ENCODE measurements at places on chromosomes 4 and X. TPM values are rescaled to one million over a fixed set of nuclear protein-coding genes. Genes with fewer than 3 reads are reported as not detected.

- H3K27ac ChIP-seq = no peak overlapping the region
- no peak overlapping the region for H3K4me3 ChIP-seq
- no peak for DNase-seq
- H3K4me1 ChIP-seq = peaks cover 5% of the 10 kb centered on the region
- H3K27me3 ChIP-seq = peaks cover 10% of the 10 kb centered on the region
Measured at GRCh38 chr4:37754410-37755185, 68.4 kb upstream of the RELL1 start.

TMEM271 gene
- total RNA-seq = not detected

GRCh38 chr4:25131926-25132325 is 28.3 kb downstream of the SEPSECS start:
- no peak overlapping the region for H3K27ac ChIP-seq
- peaks cover 15% of the 10 kb centered on the region for H3K36me3 ChIP-seq
- no peak for DNase-seq
- H3K4me1 ChIP-seq = no peaks in the 10 kb centered on the region
- H3K27me3 ChIP-seq = no peaks in the 10 kb centered on the region

DNA sequence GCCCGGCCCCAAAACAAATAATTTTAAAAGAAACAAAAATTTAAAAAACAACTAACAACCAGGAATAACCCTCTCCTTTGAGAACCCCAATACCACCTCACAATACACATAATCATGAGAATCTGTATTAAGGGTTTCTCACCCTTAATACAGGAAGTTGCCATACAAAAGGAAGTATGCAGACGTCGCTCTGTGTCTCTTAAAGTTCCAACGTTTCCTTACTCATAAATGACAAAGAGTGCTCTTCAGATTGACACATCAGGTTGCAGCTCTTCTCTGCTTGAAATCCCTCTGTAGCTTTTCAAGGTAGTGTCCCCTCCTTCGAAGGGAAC is 73.9 kb upstream of the IRF2 start:
- peaks cover 2% of the 10 kb centered on the region for H3K27me3 ChIP-seq
- no peaks in the 10 kb centered on the region for H3K4me1 ChIP-seq
- no peak overlapping the region for H3K4me3 ChIP-seq
- no peak for DNase-seq
- no peak overlapping the region for H3K27ac ChIP-seq
- H3K36me3 ChIP-seq = no peaks in the 10 kb centered on the region

GRCh38 chr4:26632916-26633315 is 49.0 kb downstream of the TBC1D19 start:
- H3K27me3 ChIP-seq = no peaks in the 10 kb centered on the region
- peaks cover 20% of the 10 kb centered on the region for H3K36me3 ChIP-seq
- no peaks in the 10 kb centered on the region for H3K4me1 ChIP-seq

DNA sequence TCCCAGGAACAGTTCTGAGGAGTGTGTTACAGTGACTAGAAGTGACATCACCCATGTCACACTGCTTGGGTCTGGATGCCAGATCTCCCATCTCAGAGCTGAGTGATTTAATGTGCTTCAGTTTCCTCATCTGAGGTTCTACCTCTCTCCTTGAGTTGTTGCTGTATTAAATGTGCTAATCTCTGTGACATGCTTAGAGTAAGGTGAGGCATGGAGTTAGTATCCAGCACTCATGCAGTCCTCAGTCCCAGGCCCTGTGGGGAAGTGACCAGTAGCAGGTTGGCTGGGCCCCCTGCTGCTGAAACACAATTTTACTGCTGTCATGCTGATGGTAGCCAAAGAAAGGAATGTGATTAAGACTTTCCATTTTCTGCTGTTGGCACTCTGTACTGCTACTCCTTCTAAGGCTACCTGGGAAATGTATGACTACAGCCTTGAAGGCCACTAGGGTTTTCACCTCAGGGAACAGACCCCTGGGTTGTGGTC is 639.6 kb downstream of the MID1IP1 start:
- no peak for DNase-seq
- H3K4me3 ChIP-seq = peak overlapping the region; percentile 78
- no peaks in the 10 kb centered on the region for H3K36me3 ChIP-seq
- H3K27me3 ChIP-seq = no peaks in the 10 kb centered on the region
- peaks cover 8% of the 10 kb centered on the region for H3K4me1 ChIP-seq

DNA sequence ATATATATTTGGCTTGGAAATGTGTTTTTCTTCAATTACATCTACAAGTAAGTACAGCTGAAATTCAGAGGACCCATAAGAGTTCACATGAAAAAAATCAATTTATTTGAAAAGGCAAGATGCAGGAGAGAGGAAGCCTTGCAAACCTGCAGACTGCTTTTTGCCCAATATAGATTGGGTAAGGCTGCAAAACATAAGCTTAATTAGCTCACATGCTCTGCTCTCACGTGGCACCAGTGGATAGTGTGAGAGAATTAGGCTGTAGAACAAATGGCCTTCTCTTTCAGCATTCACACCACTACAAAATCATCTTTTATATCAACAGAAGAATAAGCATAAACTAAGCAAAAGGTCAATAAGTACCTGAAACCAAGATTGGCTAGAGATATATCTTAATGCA is 26.1 kb downstream of the NUDT6 start:
- peaks cover 16% of the 10 kb centered on the region for H3K4me1 ChIP-seq
- peaks cover 4% of the 10 kb centered on the region for H3K36me3 ChIP-seq
- H3K27ac ChIP-seq = no peak overlapping the region
- H3K4me3 ChIP-seq = no peak overlapping the region
- DNase-seq = no peak

- no peaks in the 10 kb centered on the region for H3K36me3 ChIP-seq
- DNase-seq = peak; percentile 80
- no peak overlapping the region for H3K27ac ChIP-seq
- peaks cover 35% of the 10 kb centered on the region for H3K27me3 ChIP-seq
- H3K4me1 ChIP-seq = peaks cover 4% of the 10 kb centered on the region
Measured at GRCh38 chrX:14039344-14039743, 9.7 kb upstream of the GEMIN8 start.

CCSER1 gene
- not detected for total RNA-seq

GRCh38 chrX:152865232-152865920 is 32.5 kb upstream of the ZNF185 start:
- H3K36me3 ChIP-seq = peaks cover 6% of the 10 kb centered on the region
- no peaks in the 10 kb centered on the region for H3K4me1 ChIP-seq
- no peaks in the 10 kb centered on the region for H3K27me3 ChIP-seq
- no peak overlapping the region for H3K4me3 ChIP-seq

DNA sequence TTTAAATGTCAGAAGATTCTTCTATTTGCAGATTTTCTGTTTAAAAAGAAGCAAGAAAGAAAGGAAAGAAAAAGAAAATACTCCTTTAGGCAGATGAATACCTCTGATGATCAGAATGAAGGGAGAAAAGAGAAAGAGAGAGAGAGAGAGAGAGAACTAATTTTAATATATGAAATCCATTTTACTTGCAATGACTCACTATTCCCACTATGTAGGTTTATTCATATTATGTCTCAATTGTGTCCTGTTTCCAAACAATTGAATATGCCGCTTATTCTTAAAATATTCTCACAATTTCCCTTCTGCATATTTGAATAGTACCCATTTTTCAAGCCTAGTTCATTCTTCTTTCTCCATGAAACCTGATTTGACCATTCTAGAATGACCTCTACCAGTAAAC is 11.7 kb downstream of the MEPE start:
- no peak for DNase-seq
- no peak overlapping the region for H3K27ac ChIP-seq
- no peaks in the 10 kb centered on the region for H3K36me3 ChIP-seq

DNA sequence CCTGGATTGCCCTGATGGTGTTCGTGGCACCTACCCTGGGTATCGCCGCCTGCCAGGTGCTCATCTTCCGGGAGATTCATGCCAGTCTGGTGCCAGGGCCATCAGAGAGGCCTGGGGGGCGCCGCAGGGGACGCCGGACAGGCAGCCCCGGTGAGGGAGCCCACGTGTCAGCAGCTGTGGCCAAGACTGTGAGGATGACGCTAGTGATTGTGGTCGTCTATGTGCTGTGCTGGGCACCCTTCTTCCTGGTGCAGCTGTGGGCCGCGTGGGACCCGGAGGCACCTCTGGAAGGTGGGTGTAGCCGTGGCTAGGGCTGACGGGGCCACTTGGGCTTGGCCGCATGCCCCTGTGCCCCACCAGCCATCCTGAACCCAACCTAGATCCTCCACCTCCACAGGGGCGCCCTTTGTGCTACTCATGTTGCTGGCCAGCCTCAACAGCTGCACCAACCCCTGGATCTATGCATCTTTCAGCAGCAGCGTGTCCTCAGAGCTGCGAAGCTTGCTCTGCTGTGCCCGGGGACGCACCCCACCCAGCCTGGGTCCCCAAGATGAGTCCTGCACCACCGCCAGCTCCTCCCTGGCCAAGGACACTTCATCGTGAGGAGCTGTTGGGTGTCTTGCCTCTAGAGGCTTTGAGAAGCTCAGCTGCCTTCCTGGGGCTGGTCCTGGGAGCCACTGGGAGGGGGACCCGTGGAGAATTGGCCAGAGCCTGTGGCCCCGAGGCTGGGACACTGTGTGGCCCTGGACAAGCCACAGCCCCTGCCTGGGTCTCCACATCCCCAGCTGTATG is 1.8 kb downstream of the AVPR2 start:
- peaks cover 34% of the 10 kb centered on the region for H3K4me1 ChIP-seq
- no peaks in the 10 kb centered on the region for H3K27me3 ChIP-seq
- peak overlapping the region; percentile 80 for H3K27ac ChIP-seq
- no peaks in the 10 kb centered on the region for H3K36me3 ChIP-seq
- peak; percentile 76 for DNase-seq

ETDC gene
- not detected for total RNA-seq

GRCh38 chr4:62771983-62772557 is 1571.9 kb downstream of the ADGRL3 start:
- no peaks in the 10 kb centered on the region for H3K4me1 ChIP-seq
- no peak overlapping the region for H3K4me3 ChIP-seq
- H3K27me3 ChIP-seq = no peaks in the 10 kb centered on the region
- H3K27ac ChIP-seq = no peak overlapping the region

- H3K36me3 ChIP-seq = no peaks in the 10 kb centered on the region
- no peaks in the 10 kb centered on the region for H3K4me1 ChIP-seq
- H3K4me3 ChIP-seq = no peak overlapping the region
- H3K27ac ChIP-seq = no peak overlapping the region
- DNase-seq = no peak
Measured at GRCh38 chr4:36573441-36573840, 292.0 kb downstream of the DTHD1 start.

CPEB2 gene
- 8.6 TPM for total RNA-seq

DCAF8L1 gene
- not detected for total RNA-seq

SSX4 gene
- not detected for total RNA-seq
